ENCODE measurements at places on chromosomes 12 and 14.

- no peak for DNase-seq
Measured at GRCh38 chr12:56338308-56339157, at the start of gene IL23A. IL23A (plus strand) TSS chr12:56338884; CDS start chr12:56339045, 161 bp downstream.

GRCh38 chr12:108308395-108309085 lies 30.6 kb downstream of the CMKLR1 start:
- no peak for DNase-seq

- no peak for DNase-seq
Measured at GRCh38 chr12:90250042-90250441, 541.4 kb upstream of the ATP2B1 start.

DNA sequence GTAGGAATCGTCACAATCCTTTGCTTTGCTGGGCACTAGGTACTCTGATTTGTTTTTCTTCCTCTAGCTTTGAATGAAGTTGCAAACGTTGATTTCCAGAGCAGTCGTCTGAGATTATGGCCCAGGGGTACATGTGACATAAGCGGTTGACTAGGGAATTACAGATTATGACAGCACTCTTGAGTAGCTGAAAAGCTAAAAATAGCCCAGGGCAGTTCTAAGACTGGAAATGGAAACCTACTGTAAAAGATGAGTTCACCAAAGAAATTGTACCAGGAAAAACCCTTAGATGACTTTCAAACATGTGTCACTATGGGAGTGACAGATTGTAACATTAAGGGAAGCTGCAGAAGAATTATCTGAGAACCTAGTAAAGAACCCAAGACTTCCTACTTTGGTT lies 108.5 kb downstream of the ANO6 start:
- peak; percentile 68 for DNase-seq

GRCh38 chr12:126055521-126055920 lies 990.3 kb downstream of the AACS start:
- DNase-seq: peak; percentile 87

- DNase-seq: no peak
Measured at GRCh38 chr12:49092086-49092815, 2.4 kb downstream of the DHH start.

DNA sequence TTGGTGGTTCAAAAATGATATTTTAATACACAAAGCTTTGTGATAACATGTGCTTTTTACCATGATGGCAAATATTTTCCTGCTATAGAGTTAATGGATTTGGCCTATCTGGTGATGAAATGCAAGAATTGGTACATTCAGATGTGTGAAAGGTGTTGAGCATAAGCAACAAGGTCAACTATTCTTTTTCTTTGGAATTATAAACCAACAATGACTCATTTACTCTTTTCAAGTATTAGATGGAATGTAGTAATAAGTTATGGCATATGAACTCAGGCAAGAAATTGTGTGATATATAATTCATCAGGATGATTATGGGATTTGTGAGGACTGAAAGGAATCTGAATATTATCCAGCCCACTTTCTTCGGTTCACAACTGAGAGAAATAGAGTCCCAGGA lies 471.4 kb downstream of the ETNK1 start:
- no peak for DNase-seq

GRCh38 chr12:67370979-67371378 lies 101.8 kb downstream of the CAND1 start:
- DNase-seq: no peak

- peak; percentile 100 for DNase-seq
Measured at GRCh38 chr12:91355150-91356006, 172.8 kb upstream of the DCN start.

DNA sequence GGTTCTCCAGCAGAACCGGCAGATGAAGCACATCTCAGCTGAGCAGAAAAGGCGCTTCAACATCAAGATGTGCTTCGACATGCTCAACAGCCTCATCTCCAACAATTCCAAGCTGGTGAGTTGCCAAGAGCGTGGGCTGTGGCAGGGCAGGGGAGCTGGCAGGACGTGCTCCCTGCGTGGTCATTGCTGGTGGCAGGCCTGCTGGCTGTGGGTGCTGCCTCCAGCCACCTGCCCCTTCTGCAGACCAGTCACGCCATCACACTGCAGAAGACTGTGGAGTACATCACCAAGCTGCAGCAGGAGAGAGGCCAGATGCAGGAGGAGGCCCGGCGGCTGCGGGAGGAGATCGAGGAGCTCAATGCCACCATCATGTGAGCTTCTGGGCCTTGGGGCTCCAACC lies 35.8 kb downstream of the IL31 start:
- no peak for DNase-seq

GRCh38 chr14:48125654-48126053 lies 450.2 kb upstream of the MDGA2 start:
- DNase-seq: no peak

GRCh38 chr12:112236386-112236785 lies 111.0 kb downstream of the TRAFD1 start:
- no peak for DNase-seq

GRCh38 chr14:81521356-81521755 lies 12.3 kb downstream of the SEL1L start:
- DNase-seq: no peak

- DNase-seq: no peak
Measured at GRCh38 chr12:52233462-52234207, 592 bp downstream of the KRT7 start.

- DNase-seq: no peak
Measured at GRCh38 chr14:83611906-83612390, 1918.0 kb upstream of the FLRT2 start.

DNA sequence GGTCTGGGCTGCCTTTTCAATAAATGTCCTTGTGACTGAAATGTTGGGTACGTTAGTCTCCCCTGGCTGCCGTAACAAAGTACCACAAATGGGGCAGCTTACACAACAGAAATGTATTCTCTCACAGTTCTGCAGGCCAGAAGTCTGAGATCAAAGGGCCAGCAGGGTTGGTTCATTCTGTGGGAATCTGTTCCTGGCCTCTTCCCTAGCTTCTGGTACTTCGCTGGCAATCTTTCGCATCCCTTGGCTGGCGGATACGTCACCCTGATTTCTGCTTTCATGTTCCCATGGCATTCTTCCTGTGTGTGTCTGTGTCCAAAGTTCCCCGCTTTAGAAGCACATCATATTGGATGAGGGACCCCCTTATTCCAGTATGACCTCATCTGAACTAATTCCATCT lies 95.8 kb upstream of the NCOR2 start:
- no peak for DNase-seq

- no peak for DNase-seq
Measured at GRCh38 chr14:22650046-22650739, 6.0 kb upstream of the OR6J1 start.

- no peak for DNase-seq
Measured at GRCh38 chr12:55723516-55724225, 3.5 kb downstream of the RDH5 start.
